ENCODE measurements at places on chromosomes 1 and 21. TPM values are rescaled to one million over a fixed set of nuclear protein-coding genes. Genes with fewer than 3 reads are reported as not detected.

Gene SGIP1
- not detected for total RNA-seq

DNA sequence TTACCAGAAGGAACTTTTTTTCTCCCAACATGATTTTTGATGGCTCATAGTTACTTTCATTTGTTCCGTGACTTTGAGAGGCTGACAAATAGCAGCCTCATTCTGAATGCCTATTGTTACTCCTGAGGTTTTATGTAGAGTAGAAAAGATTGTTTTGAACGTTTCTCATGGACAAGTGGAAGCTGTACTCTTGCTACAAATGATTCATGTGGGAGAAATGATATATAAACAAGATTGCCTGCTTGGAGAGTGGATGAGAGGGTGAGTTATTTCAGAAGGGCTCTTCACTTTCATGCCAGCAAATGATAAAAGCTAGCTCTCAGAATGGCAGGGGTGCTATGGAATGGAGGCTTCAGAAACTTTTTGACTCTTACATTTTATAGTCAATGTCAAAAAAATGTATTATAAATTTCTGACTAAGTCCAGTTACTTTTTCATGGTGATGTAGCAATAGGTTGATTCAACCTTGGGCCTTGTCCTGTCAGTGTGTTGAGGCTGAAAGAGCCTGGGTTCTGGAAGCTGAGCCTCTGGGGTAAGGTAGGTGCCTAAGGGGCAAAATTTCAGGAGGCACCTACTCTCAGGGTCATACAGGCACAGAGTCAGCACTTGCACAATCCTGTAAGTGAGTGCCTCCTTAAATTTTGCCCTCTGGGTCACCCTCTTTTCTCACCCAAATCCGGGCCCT, 19.4 kb downstream of the JUN start:
- no peaks in the 10 kb centered on the region for H3K36me3 ChIP-seq
- H3K4me1 ChIP-seq, result peaks cover 5% of the 10 kb centered on the region
- no peak overlapping the region for H3K4me3 ChIP-seq

DNA sequence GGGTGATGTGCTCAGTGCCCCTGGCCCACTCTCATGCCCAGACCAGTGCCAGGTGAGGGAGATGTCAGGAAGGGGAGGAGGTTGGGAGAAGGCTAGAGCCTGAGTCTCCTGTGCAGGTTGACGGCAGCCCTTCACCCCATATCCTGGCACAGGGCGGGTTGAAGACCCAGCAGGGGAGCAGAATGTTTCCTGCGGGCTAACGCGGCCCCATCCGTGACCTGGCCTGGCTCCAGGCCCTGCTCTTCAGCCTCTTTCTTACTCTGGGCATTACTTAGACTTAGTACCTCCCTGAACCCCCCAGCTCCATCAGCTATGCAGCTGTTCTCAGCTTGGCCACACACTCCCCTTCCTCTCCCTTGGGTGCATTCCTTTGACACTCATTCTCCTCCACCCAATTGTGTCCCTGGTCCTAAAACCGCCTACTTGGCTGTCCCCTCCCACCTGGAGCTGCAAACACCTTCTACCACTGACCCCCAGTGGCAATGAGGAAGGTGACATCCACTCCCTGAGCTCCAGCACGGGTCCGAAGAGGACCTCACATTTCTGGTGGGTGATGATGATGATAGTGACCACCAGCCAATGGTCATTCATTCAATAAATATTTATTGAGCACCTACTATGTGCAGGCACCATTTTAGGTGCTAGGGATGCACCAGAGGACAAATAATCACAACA, 179.0 kb downstream of the PTPRU start:
- peak; percentile 38 for DNase-seq
- no peaks in the 10 kb centered on the region for H3K4me1 ChIP-seq
- H3K27ac ChIP-seq, result no peak overlapping the region
- no peak overlapping the region for H3K4me3 ChIP-seq

GRCh38 chr1:12001249-12001917, 17.9 kb upstream of the MIIP start:
- no peak overlapping the region for H3K27ac ChIP-seq
- H3K36me3 ChIP-seq, result peaks cover 4% of the 10 kb centered on the region
- DNase-seq, result peak; percentile 46
- no peak overlapping the region for H3K4me3 ChIP-seq
